Stimulated activated CD4-positive, alpha-beta T cell treated with anti-CD3 and anti-CD28 coated beads, Interleukin-4, amount 100 ng/mL, for 48 hours (primary cell): ENCODE measurements at places on chromosomes 3 and 15.
A peak's percentile ranks its signal among the peaks of the same experiment; 100 is the strongest.

GRCh38 chr3:142433110-142433509 is 14.7 kb downstream of the XRN1 start:
- DNase-seq: no peak

- no peak for DNase-seq
Observed at GRCh38 chr3:172844428-172844827, 93.9 kb downstream of the ECT2 start.

DNA sequence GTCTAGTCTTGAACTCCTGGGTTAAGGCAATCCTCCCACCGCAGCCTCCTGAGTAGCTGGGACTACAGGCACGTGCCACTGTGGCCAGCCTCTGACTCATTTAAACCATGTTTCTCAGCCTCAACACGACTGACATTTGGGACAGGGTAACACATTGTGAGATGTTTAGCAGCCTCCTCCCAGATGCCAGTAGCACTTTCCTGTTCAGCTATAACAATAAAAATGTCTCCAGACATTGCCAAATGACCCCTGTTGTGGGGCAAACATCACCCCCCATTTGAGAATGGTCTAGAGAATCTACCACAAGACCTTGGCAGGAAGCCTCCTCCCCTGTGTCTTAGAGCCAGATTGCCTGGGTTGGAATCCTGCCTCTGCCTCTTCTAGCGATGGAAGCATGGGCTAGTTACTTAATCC is 8.4 kb downstream of the TMEM40 start:
- peak; percentile 18 for DNase-seq

GRCh38 chr3:132071043-132071442 is 36.2 kb upstream of the CPNE4 start:
- DNase-seq: no peak

DNA sequence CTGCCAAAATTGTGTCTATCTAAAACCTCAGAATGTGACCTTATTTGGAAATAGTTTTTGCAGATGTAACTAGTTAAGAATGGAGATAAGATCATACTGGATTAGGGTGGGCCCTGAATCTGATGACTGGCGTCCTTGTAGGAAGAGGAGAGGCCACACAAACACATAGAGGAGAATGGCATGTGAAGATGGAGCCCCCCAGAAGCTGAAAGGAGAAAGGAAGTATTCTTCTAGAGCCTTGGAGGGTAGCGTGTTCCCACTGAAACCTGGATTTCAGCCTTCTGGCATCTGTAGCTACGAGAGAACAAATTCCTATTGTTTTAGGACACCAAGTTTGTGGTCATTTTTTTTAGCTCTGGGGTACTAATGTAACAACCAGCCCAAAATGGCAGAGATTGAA is 423.0 kb upstream of the TPM1 start:
- no peak for DNase-seq

- no peak for DNase-seq
Observed at GRCh38 chr15:95017666-95018328, 786.4 kb downstream of the MCTP2 start.
